ENCODE measurements at places on chromosomes 13 and 19. TPM values are rescaled to one million over a fixed set of nuclear protein-coding genes. Genes with fewer than 3 reads are reported as not detected.

The MEDAG gene
- polyA plus RNA-seq: 0.03 TPM

The PSPC1 gene
- polyA plus RNA-seq: 40.5 TPM

The WTIP gene
- 24.1 TPM for polyA plus RNA-seq

The CTXN1 gene
- 53.8 TPM for polyA plus RNA-seq

The KCNN4 gene
- 22.2 TPM for polyA plus RNA-seq

The CEACAM16 gene
- polyA plus RNA-seq: not detected

The IFNL4 gene
- not detected for polyA plus RNA-seq

DNA sequence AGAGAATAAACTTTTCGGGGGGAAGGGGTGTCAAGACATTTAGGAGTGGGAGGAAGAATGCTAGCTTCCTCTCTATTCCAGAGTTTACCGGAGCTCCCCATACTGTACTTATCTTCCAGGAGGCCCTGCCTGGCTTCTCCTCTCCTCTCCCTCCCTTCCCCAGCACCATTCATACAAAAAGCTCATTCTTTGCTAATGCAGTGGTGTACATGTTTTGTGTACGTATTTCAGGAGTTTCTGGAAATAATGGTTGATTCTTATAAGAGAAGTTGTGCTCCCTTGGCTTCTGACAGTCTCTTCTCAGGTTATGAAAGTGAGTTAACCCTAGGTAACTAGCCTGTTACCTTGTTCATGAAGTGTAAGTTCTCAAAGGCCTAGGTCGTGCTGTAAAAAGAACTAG, 7.1 kb downstream of the SAMD4B start:
- no peak for DNase-seq

GRCh38 chr13:74299721-74300120, 165.5 kb upstream of the KLF12 start:
- DNase-seq: no peak

DNA sequence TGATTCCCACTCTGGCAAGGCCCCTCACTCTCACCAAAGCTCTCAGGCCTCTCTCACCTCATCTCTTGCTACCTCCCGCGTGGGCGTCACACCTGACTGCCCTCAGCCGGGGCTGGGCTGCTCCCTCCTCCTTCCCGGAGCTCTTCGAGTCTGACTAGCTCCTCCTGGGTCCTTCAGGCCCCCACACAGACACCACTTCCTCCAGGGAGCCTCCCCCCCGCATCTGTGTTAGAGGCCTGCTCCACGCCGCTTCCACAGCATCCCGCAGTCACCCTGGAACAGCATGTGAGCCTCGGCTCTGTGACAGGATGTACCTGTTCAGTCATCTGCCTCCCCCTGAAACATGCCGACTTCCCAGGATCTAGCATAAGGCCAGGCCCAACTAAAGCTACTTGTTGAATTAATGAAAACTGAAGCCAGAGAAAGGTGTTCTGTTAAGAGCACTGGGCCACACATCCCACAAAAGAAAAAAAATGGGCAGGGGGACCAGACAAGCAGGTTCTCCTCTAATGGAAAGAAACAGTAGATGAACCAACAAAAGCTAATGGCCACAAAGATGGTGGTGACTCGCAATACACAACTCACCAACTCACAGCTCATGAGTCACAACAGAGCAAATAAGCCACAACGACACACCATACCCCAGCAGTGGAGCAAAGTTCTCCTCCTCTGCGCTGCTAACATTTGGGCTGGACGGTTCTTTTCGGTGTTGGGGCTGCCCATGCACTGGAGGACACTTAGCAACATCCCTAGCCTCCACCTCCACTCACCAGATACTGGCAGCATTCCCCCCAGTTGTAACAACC, 3.0 kb downstream of the PPP6R1 start:
- no peak for DNase-seq

DNA sequence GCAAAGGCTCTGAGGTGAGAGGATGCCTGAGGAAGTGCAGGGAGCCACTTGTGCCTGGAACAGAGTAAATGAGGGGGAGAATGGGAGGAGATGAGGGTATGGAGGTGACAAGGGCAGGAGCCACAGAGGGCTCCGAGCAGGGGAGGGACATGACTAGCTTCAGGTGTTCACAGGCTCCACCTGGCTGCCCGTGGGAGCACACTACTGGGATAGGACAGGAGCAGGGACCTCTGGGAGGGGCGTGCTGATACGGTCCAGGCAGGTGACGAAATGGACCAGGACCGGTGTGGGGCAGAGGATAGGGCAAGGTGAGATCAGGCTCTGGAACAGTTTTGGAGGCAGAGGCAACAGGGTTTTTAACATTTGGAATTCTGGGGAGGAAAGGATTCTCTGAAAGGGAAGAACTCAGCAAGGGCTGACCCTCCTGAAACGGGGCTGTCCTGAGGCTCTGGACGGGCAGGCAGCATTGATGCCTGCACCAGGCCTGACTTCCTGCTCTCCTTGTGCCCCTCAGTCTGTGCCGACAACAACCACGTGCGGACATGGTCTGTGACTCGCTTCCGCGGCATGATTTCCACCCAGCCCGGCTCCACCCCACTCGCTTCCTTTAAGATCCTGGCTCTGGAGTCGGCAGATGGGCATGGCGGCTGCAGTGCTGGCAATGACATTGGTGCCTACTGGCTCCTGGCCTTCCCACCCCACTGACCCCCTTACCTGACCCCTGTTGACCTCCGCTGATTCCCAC, 11.6 kb downstream of the SHKBP1 start:
- no peak for DNase-seq

DNA sequence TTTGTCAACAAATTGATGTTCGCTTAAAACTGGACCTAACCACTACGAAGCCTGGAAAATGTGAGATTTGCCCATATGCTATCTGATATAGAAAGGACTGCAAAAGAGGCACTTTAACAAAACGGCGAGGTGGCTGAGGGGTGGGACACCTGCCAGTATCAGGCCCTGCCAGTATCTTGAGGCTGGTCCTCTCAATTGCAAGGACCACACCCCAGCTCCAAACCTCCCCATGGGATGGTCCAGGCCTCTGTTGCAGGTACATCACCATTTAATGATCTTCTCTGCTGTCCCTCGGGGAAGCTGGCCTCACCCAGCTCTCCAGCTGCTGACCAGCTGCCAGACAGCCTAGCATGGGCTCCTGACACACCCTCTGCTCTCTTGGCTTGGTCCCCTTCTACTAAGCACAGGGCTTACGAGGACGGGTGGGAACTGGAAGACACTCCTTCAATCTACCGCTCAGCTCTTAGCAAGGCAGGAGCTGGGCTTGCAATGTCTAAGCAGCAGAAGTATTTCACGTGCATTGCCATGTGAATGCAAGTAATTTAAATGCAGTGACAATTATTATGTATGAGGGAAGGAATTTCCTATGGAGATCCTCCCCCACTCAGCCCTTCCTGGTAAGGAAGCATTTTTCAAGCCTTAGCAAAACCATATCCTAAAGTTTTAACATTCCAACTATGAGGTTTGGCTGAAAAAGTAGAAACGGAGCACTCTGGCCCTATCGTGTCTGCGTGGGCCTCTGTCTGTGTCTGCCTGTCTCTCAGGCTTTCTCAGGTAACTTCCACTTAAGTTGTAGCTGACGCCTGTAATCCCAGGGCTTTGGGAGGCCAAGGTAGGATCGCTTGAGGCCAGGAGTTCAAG, 63.9 kb downstream of the LATS2 start:
- DNase-seq: no peak

- DNase-seq: no peak
Observed at GRCh38 chr19:58479303-58479702, 3.2 kb downstream of the ZNF446 start.

- no peak for DNase-seq
Observed at GRCh38 chr19:18669524-18669817, 14.0 kb upstream of the CRTC1 start.

DNA sequence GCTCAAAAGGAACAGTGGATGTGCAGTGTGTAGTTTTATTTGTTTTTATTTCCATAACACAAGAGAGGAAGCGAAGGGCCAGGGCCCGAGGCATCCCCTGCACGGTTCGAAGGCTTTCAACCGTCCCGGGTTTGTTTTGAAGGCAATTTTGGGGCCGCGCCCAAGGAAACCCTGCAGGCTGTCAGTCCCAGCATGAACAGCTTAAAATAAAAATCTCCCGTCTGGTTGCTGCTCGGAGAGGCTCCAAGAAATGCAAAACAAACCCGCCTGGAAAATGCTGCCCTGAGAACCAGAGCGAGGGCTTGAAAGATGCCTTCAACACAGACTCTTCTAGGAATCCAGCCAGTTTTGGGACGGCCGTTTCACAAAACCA, 16.0 kb downstream of the LSM4 start:
- DNase-seq: no peak

DNA sequence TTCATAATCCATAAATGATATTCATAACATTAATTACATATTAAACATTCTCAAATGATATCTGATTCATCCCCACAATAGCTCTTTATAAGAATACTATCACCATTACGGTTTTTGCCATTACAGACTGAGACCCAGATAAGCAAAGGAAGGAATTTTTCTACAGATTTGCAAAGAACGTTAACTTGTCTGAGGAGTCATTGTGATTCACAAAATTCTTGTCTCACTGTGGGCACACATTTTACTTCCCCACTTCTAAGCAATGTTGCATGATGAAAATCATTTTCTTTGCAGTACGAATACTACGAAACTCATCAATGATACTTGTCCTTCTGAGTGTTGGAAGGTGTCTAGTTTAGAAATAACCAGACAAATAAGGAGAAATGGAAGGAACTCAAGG, 70.1 kb downstream of the NALCN start:
- no peak for DNase-seq

GRCh38 chr13:39407786-39408185, 195.2 kb downstream of the LHFPL6 start:
- no peak for DNase-seq

- DNase-seq: no peak
Observed at GRCh38 chr19:2145831-2146241, 5.5 kb downstream of the AP3D1 start.

DNA sequence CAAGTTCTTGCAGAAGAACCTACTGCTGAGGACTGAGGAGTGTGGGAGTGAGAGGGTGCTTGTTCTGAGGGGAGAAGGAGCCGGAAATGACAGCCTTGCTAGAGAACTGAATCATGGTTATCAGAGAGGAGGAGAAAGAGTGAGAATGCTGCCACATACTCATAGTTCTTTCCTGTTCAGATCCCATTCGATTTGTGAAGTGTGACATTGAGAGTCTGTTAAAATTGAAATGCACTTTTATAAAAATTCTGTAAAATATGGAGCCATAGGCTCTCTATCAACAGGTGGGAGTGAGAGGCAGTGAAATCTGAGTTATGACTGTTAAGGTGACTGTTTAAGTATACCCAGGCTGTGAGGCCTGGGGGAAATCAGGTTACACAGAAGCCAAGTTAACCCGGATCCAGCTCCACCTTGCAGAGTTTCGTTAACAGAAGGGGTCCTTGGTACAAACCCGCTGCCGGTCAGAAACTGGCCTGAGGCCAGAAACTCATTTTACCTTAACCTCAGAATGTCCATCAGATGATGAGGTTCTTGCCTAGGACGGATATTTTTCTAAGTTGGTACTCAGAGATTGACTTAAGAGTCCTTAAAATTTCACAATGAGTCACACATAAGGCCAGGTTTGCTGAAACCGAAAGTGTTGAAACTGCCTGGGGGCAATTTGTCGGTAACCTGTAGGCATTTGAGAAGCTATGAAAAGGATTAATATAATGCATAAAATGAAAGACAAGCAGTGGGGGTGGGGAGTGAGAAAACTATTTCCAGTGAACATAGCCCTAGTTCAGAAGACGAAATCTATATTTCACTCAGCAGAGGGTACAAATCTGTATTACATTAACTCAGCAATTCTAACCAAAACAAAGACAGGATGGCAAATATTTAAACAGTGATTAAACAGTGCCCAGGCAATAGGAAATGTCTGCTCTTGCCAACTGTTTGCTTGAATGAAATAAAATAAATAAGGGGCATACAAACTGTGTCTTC, 350.5 kb downstream of the KCNRG start:
- DNase-seq: no peak

Data from SK-N-SH (cell line).